Activated CD4-positive, alpha-beta memory T cell treated with anti-CD3 and anti-CD28 coated beads for 36 hours (primary cell): ENCODE measurements at places on chromosomes 16 and 17.

DNA sequence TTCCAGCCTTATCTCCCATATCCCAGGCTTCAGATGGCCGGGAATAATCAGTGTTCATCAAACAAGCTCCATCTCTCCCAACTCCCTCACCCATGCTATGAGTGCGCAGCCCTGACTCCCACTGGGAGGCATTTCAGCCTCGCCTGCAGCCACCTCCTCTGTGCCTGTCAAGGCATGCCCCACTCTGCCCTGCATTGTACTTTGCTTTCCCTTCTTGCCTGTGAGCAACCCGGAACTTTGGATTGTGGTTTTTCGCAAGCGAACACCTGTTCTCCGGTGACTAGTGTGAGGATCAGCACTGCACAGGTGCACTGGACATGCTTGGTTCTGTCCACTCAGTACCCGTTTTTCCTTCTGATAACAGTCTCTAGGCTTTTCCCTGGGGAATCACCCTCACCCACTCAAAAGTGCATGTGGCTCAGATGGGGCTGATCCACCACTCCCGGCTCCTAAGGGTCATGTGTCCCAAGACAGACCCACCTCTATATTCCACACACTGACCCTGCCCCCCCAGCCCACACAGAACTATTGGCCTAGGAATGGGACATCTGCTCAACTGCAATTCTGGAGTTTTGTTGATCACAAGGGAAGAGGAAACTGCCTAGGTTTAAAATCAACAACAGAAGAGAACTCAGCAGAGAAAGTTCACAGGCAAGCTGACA, 9.1 kb downstream of the CHST6 start:
- no peak for DNase-seq

GRCh38 chr16:84834403-84834772, 14.6 kb downstream of the CRISPLD2 start:
- no peak for DNase-seq

GRCh38 chr17:78736526-78737079, 45.5 kb downstream of the CYTH1 start:
- DNase-seq = peak; percentile 80

- peak; percentile 18 for DNase-seq
Observed at GRCh38 chr17:1147664-1148063, 32.1 kb downstream of the ABR start.

DNA sequence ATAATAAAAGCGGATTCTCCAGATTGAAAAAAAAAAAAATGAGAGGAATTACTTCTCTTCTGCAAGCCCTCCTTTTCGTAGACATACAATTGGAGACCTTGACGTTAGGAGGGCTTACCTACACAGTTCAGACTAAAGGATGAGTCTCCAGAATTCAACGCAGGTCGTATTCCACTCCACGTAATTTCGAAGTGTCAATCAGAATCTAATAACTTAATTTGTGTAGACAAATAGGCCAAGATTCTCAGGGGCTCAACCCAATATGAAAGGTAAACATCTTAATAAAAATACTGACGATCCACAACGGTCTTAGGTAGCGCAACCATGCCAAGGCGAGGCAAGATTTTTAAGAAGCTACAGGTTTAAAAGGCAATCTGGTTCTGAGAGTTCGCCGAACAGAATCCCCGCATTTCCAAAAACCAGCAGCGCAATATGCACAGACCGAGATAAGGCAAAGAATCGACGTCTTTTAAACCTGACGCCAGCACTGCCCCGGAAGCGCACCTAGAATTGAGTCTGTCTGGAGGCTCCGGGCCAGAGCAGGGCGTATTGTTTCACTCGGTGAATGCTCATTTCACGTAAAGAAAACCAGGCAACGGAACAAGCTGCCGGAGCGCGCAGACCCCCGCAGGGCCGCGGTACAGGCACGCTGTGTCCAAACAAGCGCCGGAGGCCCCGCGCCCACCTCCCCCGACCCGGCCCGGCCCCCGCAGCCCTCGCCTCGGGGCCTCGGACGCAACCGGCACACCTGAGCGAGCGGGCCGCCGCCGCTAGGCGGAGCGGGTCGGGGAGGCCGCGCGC, 623 bp downstream of the MBTPS1 start:
- peak; percentile 72 for DNase-seq

DNA sequence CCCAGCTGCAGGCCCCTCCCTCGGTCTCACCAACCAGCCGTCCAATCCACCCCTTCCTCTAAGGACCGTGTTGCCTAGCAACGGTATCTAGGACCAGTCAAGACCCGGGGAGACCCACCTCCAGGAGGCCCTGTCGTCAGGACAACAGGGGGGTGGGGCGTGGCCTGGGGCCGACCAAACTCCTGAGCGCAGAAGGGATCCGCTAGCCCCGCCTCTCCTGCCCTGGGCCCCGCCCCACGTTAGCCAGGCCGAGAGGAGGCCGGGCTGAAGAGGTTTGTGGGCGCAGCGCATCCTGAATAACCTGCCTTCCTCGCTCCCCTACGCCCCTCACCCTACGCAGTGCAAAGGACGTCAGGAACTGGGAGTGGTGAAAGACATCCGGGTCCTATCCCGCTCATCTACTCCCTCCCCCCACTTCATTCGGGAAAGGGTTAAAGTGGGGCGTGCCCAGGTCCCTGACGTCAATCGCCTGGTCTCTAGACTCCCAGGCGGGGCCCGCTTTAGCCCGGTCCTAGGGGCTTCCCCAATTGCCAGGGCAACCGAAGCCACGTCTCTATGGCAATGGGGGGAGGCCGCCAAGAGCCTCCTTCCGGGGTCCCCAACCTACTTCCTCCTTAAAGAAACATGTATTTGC, 14.7 kb downstream of the DLG4 start:
- peak; percentile 94 for DNase-seq

DNA sequence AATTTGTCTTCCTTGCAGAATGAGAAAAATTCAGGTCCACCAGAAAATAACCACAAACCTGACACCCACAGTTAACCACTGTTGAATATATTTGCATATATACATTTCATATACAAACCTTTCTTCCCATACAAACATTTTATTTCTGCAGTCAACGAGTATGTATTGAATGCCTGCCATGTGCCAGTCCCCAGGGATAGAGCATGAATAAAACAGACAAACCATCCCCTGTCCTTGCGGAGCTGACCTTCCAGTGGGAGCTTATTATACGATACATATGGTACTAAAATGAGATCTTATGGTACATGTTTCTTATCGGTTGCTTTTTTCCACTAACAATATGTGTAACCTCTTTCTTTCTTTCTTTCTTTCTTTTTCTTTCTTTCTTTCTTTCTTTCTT, 116.7 kb downstream of the PITPNC1 start:
- DNase-seq = no peak

- DNase-seq = no peak
Observed at GRCh38 chr16:80440667-80441066, 100.1 kb upstream of the DYNLRB2 start.

DNA sequence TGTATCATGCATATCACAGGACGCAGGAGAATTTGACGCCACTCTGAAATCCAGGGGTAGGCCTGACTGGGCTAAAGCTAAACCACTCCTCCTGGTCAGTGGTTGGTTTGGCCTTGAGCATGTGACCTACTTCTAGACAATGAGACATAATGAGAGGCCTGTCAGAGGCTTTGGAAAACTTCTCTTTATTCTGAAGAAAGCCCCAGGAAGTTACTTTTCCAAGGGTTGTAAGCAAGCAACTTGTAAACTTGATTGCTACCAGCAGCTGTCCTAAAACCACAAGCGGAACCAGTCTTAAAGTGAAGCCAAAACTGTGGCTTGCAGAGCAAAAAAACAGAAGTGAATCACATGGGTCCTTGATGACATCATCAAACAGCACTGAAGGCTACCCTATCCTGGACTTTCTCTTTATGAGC, 138.2 kb upstream of the COX10 start:
- no peak for DNase-seq

- DNase-seq = no peak
Observed at GRCh38 chr16:57125969-57126368, 33.6 kb downstream of the CPNE2 start.

- peak; percentile 51 for DNase-seq
Observed at GRCh38 chr16:49890876-49891275, 35.0 kb upstream of the ZNF423 start.

- DNase-seq = no peak
Observed at GRCh38 chr17:52762147-52762793, 603.8 kb upstream of the CA10 start.

DNA sequence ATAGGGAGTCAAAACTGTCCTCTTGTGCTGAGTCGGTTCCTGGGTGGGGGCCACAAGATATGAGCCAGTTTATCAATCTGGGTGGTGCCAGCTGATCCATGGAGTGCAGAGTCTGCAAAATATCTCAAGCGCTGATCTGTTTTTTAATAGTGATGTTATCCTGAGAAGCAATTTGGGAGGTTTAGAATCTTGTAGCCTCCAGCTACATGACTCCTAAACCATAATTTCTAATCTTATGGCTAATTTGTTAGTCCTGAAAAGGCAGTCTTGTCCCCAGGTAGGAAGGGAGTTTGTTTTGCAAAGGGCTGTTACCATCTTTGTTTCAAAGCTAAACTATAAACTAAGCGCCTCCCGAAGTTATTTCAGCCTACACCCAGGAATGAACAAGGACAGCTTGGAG, 1.7 kb downstream of the TSPAN10 start:
- DNase-seq = no peak

DNA sequence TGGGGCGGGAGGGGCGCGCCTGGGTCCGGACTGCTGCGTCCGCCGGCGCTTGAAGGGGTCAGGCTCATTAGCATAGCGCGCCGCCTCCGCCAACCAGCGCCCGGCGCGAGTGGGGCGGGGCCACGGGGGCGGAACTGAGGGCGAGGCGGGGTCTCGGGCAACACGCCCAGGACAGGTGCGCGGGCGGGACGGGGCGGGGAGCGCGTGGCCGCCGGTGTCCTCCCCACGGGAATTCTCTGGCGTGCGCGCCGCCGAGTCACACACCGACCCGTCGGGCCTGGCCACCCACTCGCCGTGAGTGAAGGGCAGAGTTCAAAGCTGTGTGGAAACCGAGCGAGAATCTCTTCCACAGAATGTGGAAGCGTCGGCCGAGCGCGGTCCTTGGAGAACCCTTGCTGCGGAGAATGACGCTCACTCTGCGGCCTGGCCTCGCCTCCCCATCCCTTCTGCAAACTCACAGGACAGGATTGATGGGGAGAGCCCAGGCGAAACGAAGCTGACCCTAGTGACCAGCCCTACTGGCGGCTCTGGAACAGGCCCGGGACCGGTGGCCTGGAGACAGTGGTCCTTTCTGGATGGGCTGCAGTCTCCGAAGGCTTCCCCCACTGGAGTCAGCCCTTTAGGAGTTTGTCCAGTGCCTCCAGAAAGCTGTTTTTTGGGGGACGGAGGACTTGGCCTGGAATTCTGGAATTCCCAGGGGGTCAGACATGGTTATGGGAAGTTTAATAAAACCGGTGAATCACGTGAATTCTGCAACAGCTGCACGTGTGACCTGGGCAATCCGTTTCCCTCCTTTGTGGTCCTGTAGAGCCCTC, at the start of gene SNAI3:
Gene SNAI3 (minus strand): TSS at position 69 of the 815 bp plus-strand sequence. CDS start 101 bp downstream, outside the sequence.
- peak; percentile 92 for DNase-seq

DNA sequence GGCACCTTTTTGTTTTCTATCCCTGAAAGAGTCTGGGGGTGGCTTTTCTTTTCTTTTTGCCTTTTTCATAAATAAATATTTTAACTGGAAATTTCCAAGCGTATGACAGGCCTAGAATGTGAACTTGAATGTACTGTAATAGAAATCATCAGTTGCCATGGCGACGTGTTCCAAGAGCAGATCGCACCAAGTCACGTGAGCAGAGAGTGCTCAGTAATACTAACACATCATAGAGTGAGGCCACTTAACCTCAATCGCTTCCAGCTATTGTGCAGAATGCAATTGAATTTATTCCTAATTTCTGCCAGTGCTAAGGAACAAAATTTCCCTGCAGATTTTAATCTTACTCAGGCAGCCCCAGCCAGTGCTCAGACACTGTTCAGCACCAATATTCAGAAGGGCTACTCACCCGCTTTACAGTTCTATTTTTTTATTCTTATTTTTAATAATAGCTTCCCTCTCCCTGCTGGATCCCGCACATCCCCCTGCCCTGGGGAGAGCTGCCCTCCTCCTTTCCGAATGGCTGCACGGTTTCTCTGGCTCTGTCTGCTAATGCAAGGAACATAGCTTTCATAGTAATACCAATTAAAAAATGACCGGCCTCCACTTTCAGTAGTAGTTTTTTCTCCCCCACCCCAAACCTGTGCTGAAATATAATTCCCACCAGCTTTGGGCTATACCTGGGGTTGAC, 26.2 kb upstream of the PMFBP1 start:
- DNase-seq = no peak

DNA sequence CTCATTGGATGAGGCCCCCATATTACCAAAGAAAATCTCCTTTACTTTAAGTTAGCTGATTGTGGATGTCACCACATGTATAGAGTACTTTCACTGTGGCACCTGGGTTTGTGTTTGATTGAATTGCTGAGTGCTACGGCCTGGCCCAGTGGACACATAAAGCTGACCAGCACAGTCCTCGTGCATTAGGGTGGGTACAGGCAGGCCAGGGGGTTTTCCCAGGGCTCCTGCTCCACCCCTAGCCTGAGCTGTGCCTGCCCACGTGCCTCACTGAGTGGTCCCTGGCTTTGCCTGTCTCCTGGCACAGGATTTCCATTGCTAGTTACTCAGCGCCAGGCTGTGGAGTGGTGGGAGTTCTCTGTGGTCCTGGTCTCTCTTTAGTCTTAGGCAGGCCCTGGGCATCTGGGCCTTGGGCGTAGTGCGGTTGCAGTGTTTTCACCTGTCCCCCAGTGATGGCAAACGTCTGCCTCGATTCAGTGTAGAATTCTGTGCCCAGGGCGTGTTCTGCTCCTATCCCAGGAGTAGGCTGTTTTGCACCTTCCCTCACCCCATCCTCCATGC, 86.0 kb downstream of the RPTOR start:
- no peak for DNase-seq

DNA sequence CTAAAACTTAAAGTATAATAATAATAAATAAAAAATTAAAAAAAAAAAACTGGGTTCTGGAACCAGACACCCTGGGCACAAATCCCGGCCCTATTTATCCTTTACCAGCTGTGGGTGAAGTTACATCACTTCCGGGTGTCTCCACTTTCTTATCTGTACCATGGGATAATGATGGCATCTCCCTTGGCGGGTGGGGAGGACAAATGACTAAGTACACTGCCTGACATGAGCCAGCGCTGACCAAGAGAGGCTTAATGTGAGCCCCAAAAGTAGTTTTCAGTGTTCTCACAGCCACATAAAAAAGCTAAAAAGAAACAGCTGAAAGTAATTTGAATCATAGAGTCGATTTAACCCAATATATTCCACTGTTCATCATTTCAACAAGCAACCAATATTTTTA, 424.9 kb downstream of the SOX9 start:
- DNase-seq = no peak

GRCh38 chr17:44593156-44593555, 35.9 kb downstream of the FZD2 start:
- no peak for DNase-seq

DNA sequence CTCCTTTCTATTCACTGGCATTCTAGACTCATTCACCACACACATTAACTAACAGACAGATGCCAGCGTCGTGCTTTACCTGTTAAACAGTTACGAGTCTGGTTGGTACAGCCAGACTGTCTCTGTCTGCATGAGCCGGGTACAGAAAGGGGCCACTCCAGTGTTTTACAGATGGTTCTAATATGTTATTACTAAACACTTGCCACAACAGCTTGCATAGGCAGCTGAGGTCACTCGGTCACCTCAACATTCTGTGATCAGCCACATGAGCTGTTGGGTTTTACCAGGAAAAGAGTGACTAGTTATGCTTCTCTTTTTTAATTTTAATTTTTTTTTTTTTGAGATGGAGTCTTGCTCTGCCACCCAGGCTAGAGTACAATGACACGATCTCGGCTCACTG, 25.2 kb downstream of the CD300A start:
- no peak for DNase-seq
